ENCODE measurements at places on chromosomes 4 and X.

- DNase-seq, result no peak
Measured at GRCh38 chr4:41799126-41799525, 50.6 kb upstream of the PHOX2B start.

DNA sequence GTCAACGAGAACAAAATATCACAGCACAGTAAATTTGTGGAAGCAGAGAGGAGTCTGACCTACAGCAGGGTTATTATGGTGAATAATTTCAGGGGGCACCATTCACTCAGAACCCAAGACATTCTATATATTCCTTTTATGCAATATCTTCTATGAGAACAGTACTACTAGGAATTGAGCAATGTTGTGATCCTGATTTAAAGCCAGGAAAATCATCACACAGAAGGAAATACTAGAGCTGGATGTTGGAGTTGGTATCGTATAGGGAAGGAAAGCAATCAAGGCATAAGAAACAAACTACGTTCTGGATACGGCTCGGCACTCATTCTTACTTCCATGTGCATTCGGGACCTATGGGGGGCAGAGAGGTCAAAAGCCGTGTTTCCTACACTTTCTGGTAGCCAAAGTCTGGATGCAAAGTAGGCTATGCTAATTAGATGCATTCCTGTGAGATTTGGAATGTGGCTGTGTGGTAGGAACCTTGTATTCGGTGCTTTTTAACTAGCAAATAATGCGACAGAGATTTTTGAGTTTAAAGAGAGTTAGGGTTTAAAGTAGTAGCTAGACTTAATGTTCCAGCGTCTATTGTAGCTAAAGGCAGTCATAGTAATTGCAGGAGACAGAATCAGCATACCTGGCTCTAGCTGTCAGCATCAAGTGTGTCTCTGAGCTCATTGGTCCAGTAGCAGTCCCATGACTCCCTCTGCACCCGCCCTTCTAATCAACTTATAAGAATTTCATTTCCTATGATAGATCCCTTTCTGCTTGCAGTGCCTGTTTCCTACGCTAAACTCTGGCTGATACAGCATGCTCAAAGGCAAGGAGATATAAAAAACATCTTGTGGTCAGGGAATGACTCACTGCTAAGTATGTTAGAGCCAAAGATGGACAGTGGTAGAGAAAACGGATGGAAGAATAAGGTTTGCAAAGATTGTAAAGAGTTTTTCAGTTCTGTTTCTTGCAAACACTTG is 43.3 kb upstream of the PDGFC start:
- no peak for DNase-seq

- DNase-seq, result no peak
Measured at GRCh38 chrX:108064613-108065012, 19.7 kb downstream of the VSIG1 start.

- DNase-seq, result no peak
Measured at GRCh38 chr4:1402516-1403091, 3.6 kb downstream of the NKX1-1 start.

GRCh38 chrX:65203545-65203944 is 227.3 kb upstream of the ZC4H2 start:
- DNase-seq, result no peak

- no peak for DNase-seq
Measured at GRCh38 chr4:183364025-183364424, 41.8 kb upstream of the CLDN24 start.

DNA sequence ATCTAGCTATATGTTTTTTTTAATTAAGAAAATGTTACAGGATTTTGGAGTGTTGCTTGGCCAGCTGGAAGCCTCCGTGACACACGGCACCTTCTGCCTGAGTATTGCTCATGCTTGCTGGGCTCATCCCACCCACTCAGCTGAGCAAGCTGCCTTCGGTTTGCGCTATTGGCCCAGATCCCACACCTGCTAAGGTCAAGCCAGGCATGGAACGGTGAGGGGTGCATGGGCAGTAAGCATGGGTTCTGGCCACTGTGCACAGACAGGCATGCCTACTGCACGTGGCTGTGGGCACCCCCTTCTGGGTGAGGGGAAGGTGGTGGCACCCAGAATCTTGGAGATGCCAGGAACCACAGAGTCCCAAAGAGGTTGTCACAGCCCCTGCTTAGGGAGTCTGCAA is 1178.4 kb upstream of the PCDH7 start:
- DNase-seq, result no peak

- DNase-seq, result no peak
Measured at GRCh38 chr4:25923745-25924144, 9.7 kb downstream of the SMIM20 start.

GRCh38 chrX:56994375-56995270 is 718 bp downstream of the SPIN3 start:
- no peak for DNase-seq

GRCh38 chr4:73862322-73862721 is 6.9 kb upstream of the CXCL1 start:
- DNase-seq, result no peak

GRCh38 chr4:19379191-19379708 is 872.5 kb upstream of the SLIT2 start:
- DNase-seq, result no peak

GRCh38 chrX:110692866-110693265 is 102.8 kb downstream of the CHRDL1 start:
- no peak for DNase-seq

- DNase-seq, result no peak
Measured at GRCh38 chrX:12583543-12583942, 207.7 kb upstream of the PRPS2 start.

- DNase-seq, result no peak
Measured at GRCh38 chrX:148836741-148837140, 336.3 kb downstream of the AFF2 start.

DNA sequence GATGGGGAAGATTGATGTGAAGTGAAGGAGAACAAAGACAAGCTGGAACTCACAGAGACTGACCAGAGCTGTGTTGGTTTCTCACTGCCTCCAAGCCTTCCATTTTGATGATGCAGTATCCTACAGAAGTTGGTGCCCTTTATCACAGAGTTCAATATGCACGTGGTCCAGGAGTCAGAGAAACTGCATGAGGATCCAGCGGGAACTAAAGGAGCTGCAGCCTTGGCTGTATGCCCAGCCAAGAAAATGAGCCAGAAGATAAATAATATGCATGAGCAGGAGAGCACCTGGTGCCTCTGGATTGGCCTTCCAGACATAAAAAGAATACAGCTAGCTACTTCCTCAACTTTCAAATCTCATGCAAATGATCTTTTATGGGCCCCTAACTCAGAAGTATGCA is 44.3 kb upstream of the DCLK2 start:
- no peak for DNase-seq

DNA sequence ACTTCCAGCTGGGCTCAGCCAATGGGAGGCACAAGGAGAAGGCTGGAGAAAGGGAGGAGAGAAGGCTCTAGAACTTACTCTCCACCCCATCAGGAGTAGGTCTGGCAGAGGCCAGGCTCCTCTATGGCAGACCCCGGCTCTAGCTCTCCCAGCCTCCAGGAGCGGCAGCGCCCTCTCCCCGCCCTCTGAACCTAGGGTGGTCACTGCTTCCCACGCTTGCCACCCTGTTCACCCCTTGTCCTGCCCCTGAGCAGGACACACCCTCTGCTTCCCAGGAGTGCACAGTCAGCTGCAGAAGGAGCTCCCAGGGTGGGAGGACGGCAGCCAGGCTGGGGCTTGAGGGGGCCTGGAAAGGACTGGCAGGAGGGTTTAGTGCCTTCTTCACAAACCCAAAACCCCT is 53.0 kb upstream of the CRMP1 start:
- DNase-seq, result no peak

GRCh38 chrX:8815460-8816065 is 14.4 kb upstream of the FAM9A start:
- DNase-seq, result no peak

GRCh38 chr4:84493092-84493850 is 5.8 kb downstream of the NKX6-1 start:
- no peak for DNase-seq

GRCh38 chr4:185384930-185385331 is 10.8 kb downstream of the LRP2BP start:
- DNase-seq, result no peak

GRCh38 chr4:5098176-5098575 is 46.9 kb downstream of the STK32B start:
- DNase-seq, result no peak

DNA sequence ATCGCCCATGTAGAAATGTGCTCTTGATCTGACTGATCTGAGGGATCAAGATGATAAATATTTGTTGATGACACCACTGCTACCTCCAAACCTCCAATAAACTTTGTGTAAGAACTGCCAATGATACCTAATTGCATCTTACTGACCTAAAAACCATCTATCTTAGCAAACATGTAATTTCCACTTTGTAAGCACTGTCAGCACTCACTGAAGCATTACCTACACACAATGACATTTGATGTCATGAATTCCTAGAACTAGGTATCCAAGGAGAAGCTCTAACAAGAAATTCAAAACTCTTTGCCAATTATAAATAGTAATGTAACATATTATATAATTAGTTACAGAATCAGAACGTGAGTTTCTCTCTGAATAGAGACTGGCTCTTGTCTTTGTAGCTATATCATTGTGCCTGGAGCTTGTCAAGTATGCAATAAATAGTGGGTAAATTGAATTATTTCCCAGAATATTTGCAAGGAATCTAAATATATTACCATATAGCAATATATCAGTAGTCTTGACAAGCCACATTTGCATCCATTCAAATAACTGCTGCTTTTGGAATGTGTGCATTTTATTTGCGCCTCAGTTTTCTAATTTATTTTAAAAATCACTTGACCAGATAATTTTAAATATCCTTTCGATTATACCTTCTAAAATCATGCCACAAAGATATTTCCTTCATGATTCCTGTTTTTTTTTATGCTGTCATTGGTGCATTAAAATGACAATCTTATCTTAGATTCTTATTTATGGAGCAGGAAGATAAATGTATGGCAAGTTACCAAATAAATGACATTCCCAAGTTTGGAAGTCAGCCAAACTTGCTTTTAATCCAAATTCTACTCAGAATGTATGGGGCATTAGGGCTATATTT is 232.3 kb upstream of the NEIL3 start:
- DNase-seq, result no peak
